ENCODE measurements at places on chromosomes 2 and 18.

DNA sequence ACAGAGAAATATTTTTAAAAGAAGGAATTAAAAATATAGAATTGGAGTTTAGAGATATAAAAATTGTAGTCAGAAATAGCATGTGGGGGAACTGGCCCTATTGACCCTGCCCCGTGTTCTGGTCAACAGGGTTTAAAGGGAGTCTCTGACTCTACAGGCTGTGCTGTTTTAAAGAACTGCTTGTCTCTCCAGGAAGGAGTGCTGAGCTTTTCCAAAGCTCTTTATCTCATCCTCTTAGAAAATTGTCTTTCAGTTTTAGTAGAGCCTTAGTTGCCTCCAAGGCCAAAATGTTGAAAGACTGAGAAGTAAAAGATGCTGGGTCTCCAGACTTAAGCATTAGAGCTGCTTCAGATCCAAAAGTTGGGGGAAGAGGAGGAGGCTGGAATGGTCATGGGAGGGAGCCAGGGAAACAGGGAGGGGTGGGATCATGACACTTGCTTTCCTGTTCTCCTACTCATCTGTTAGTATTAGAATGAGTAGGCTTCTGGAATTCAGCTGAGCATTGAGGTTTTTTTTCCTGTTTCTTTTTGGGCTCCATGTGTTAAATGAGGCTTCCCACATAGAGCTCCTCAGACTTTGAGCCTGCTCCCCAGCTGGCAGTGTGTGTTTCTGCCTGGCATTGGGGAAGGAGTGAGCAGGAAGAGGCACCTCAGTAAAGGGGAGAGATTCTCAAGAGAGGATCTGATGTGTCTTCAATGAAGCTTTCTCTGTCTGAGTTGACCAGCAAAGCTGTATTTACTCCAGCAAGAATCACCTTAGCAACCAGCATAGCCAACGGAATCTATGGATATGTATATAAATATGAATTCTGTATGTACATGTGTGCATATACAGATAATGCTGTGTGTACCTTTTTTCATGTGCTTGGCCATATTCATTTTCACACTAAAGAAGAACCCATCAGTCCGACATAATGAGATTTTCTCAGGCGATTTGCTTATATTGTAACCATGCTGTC is 186.8 kb upstream of the FBXO11 start:
- no peak for DNase-seq

DNA sequence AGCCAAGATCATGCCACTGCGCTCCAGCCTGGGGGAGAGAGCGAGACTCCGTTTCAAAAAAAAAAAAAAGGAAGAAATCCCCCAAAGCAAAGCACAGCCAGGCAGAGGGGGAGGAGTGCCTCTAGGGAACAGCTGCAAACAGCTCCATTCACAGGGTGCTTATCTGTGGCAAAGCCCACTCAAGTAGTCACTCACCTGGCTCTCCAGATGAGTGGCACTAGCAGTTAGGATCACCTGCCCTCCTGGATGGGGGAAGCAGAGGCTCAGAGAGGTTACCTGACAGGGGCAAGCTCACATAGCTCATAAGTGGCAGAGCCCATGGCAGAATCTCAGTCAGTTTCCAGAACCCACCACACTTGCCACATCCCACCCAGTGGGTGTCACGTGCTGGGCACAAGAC is 30.3 kb downstream of the TFCP2L1 start:
- DNase-seq = no peak

- no peak for DNase-seq
Observed at GRCh38 chr18:23228102-23229061, 93.1 kb downstream of the CABLES1 start.

- no peak for DNase-seq
Observed at GRCh38 chr18:11859903-11860407, 8.7 kb downstream of the CHMP1B start.

GRCh38 chr2:82062463-82062862 is 1757.9 kb upstream of the LRRTM1 start:
- DNase-seq = no peak

Data from tibial artery (tissue), 4 donors.